ENCODE measurements at places on chromosomes 2 and 18.
A peak's percentile ranks its signal among the peaks of the same experiment; 100 is the strongest.

- DNase-seq: no peak
Measured at GRCh38 chr2:241947004-241947350, 77.4 kb downstream of the RTP5 start.

DNA sequence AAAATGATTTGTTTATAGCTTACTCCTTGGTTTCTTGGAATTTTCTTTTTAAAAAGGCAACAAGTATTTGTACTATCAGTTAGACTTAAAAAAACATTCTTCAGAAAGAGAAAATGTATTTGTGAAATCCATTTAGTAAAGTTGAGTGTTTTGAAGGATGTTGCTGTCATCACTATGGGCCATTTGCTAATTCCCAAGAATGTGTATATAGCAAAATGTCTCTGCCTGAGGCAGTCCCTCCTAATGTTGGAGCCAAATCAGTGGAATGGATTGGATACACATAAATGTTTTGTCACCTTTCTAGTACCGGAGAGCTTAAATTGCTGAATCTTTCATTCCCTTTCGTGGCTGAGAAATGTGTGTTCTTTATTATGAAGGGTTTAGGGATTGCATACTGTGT is 890.2 kb upstream of the ZEB2 start:
- DNase-seq: no peak

- peak; percentile 31 for DNase-seq
Measured at GRCh38 chr2:203122317-203122986, 107.8 kb downstream of the NBEAL1 start.

DNA sequence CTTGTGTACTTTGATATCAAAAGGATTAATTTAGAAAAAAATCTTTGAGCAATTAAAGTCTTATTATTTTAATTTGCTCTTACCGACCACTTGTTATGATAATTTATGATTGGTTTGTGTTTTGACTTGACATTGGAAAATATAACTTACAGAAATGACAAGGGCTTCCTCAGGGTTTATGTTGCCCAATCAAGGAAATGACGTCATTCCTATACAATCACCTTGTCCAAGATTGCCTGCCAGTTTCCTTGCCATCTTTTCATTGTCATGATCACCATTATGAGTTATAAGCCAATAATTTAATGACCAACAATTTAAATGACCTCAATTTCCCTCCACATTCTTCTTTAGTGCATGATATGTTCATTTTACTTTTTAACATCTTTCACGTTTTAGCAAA is 351.8 kb upstream of the TMEFF2 start:
- DNase-seq: no peak

All from LNCaP clone FGC (cell line).